ENCODE measurements at places on chromosomes 6 and 20.

DNA sequence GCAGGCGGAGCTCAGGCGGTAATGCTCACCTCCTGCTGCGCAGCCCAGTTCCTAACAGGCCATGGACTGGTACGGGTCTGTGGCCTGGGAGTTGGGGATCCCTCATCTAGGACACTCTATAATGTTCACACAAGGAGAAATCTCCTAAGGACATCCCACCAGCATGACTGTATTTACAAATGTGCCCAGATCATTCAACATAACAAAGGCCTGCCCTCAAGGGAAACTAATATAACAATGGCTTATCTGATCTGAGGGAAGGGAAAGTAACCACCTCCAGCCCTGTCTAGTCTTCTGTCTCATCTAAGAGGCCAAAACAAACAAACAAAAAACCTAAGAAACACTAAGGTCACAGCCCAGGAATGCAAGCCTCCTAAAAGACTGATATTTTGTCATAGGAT, 232.8 kb downstream of the RNGTT start:
- no peak for DNase-seq

GRCh38 chr20:52529826-52530225, 338.2 kb upstream of the ZFP64 start:
- no peak for DNase-seq

DNA sequence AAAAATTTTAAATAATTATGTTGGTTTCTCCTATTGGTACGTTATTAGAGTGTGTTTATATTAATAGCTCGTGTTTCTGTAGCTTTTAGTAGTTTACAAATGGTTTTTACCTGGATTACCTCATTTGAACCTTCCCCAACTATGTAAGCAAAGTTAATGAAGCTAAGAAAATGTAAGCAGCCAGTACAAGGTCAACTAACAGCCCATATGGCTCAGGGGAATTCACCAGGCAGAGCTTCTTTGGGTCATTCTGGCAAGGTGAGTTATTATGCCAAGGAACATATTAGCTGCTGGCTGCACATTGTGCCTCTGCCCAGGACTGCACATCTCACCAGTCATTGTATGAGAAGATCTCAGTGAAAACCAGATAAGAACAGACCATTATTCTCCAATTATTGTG, 27.0 kb upstream of the MARCKS start:
- no peak for DNase-seq

GRCh38 chr6:41162687-41163418, at the start of gene TREM2:
Gene TREM2 (minus strand): TSS chr6:41163116. CDS start chr6:41163082, 34 bp downstream.
- DNase-seq, result no peak

- DNase-seq, result no peak
Measured at GRCh38 chr20:6121504-6121903, 1.3 kb downstream of the FERMT1 start.

Data from NCI-H510A (cell line).